ENCODE measurements at places on chromosomes 5 and 9. TPM values are rescaled to one million over a fixed set of nuclear protein-coding genes. Genes with fewer than 3 reads are reported as not detected.

GDNF gene
- 0.30 TPM for total RNA-seq

RUSC2 gene
- 44.5 TPM for total RNA-seq

RELL2 gene
- 0.70 TPM for total RNA-seq

- no peak for DNase-seq
These were observed 101.3 kb downstream of the NUDT12 start for GRCh38 chr5:103461243-103461642.

DNA sequence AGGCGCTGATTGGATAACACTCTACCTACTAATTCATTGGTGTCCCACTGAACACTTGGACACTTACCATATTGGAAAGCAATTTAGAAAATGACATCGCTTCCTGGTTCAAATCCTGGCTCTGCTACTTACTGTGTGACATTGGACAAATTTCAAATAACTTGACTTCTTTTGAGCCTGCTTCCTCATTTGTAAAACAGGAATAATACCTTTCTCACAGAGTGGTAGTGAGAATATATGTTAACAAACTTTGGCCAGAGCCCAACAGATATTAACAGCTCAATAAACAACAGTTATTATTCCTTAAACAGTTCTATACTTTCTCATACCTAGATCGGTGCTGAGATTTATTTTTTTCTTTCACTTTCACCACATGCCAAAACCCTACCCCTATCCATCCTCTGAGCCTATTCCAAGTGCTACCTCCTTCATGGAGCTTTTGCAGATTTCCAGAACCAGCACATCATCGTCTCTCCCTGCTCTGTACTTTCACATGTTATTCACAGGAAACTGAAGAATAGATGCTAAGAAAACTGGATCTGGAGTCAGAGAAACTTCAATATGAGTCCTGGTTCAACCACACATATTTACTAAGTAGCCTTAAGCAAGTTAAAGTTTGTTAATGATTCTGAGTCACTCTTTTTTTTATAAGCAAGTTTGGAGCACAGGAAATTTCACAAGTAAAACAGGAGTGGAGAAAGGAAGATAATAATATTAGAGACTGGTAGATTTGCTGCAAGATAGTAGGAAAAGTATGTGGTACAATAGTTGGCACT lies 92.3 kb downstream of the STRBP start:
- DNase-seq, result no peak

- no peak for DNase-seq
These were observed 2.1 kb downstream of the C9orf78 start for GRCh38 chr9:129832982-129833381.

DNA sequence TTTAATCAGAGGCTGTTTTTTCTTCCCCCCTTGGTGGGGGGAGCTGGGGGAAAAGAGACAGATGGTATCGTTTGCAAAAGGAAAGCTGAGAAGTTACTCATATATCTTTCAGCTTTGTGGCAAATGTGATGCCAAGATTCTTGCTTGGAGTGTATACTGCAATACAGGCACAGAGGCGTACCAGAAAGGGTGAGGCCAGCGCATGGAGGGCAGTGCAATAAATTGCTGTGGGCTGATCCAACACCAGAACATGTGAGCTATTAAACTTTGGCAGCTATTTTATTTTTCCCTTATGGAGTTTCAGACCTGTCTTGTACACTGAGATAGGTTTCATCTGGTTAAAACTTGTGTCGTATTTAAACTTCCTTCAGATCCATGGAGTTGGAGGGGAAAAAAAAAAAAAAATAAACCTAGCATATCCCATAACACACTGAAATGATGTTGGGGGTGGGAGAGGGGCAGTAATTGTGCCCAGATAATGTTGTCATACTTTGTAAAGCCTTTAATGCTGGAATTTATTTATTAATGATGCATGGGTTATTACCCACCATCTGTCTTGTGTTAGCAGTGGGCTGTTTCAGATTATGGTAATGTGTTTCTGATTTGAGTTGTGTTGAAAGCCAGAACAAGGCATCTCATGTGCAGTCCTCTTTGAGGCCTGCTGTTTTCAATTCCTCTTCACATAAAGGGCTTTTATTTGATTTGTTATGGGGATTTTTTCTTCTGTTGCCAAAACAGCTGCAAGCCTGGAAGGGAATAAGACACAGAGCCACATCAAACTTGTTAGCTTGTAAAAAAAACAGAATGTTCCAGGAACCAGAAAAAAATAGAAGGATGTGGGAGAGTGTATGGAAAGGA lies 891.3 kb downstream of the TLE1 start:
- no peak for DNase-seq

KIF4B gene
- 0.13 TPM for total RNA-seq

GABRA6 gene
- not detected for total RNA-seq

GDF9 gene
- 0.43 TPM for total RNA-seq

PDE8B gene
- total RNA-seq, result 5.7 TPM

DNA sequence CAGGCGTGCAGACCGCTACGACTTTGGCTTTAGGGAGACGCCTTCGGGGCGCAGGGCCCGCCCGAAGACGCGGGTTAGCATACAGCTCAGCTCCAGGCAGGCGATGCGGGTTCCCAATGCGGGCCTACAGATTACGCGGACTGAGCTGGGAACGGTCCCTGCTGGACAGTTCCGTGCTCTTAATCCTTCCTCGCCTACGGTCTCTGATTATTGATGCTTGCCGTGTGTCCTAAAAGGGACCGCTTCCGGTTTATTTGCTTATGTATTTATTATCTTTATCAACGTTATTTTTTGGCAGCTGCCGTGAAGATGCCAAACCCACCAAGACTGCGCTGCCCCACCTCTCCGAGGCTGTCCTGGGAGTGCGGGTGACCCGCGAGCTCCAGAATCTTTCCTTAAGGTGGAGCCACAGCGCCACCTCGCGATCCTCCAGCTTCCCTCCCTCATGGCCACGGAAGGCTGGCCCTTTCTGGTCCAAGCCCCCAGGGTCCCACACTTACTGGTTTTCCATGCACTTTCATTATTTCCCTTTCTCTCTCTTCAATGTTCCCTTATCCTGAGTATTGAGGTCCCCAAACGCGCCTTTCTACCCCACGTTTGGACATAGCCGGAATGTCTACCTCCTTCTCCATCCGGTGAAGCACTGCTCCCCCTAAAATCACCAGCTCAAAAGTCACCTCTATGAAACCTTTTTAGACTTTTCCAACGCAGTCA lies 7.0 kb upstream of the EBF1 start:
- peak; percentile 89 for DNase-seq

GMCL2 gene
- not detected for total RNA-seq

DNA sequence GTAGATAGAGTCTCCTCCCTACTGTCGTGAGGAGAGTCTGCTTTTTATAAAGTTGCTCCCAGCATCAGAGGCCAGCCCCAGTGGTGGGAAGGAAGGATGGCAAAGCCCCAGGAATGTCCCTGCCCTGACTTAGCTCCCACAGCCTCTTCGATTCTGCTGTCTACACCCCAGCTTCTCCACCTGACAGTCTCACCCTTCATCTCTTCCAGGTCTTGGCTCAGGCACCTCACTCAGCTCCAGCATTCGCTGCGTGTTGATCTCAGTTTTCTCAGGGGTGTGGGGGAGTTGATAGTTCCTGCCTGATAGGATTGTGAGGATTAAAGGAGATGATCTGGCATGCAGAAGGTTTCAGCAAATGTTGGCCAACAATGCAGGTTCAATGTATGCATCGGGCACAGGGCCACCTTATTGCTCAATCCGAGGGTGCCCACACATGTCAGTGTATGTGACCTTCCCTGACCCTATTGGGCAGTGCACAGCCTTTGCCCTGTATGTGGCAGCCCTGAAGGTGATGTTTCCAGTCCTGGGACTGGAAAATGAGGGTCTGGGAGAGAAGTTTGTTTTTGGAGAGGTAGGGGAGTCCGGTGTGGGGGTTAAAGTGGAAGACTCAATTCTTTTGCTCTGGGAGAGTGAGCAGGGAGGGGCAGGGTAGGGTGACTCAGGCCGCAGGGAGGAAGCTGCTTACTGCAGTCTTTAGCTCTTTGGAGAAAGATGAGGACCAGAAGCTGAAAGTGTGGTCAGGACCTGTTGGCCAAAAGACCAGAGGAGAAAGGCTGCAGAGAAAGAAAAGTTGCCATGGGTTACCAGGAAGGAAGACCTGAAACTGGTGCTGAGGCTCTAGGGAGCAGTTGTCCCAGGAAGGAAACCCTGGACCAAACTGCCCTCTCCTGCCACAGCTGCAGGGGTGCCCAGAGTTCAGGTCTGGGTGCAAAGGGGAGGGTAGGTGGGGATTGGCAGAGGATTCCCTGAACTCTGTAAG lies 153.2 kb downstream of the MACROH2A1 start:
- DNase-seq, result no peak

GRCh38 chr5:54458221-54458620 lies 2.7 kb downstream of the HSPB3 start:
- no peak for DNase-seq

DNA sequence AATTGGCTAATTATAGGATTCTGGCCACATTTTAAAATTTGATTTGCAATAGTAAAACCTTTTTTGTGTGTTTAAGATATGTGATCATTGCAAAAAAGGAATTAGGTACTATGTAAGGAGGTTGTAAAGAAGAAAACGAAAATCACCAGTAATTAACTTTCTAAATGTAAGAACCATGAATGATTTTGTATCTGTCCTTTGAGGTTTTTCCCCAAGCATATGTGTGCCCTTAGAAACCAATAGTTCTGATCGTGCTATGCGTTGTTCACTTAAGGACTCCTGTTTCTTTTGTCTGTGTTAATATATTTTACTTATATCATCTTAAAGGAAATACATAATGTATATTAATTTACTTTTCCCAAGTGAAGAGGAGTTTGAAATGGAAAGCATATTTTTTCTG lies 410.2 kb downstream of the PSAT1 start:
- DNase-seq, result no peak

PCDHB6 gene
- 0.57 TPM for total RNA-seq

GRCh38 chr5:178786859-178787499 lies 56.5 kb upstream of the ZNF354A start:
- DNase-seq, result peak; percentile 27

- DNase-seq, result no peak
These were observed 47.2 kb downstream of the RAB24 start for GRCh38 chr5:177256296-177256695.

SKIC3 gene
- total RNA-seq, result 70.7 TPM

DNA sequence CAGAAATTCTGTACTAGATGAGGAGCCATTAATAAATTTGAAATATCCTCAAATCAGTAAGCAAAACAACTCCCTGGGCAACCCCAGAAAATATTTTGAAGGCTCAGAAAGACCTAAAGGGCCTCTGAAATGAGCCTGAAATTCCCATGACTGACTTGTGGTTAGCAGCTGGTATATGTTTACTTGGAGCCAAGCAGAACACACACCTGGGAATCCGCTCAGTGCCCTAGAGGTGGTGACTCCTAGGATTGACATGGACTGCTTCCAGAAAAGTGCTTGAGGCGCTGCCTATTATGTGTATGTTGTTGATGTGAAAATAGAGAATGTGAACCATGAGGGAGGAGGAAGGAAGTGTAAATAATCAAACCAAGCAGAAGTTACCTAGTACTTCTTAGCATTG lies 14.7 kb downstream of the RFK start:
- DNase-seq, result no peak

DNA sequence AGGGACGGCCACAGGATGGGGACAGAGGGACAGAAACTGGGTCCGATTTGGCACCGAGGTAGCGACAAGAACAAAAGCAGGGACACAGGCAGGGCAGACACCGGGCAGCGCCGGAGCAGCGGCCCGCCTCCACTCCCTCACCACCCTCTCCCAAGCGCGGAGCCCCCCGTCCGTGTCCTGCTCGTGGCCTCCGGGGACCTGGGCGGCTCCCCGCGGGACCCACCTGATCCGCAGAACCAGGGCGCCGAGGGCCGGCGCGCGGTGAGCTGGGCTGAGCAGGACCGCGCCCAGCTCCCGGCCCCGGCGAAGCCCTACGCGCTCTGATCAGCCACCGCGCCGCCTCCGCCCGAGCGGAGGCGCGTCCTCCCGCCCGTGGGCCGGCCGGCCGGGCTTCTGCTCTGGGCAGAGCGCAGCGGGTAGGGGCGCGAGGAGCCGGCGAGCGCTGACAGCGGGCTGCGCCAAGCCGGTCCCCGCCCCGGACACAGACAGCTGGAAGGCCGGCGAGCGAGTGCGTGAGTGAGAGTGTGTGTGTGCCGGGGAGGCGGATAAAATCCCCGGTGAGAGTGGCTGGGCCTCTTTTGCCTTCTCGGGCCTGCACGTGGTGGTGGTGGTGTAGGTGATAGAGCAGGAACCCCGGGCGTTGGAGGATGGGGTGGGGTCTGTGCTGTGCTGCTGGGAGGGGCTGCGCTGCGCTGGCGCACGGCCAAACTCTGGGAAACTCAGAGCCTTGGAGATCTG lies at the start of gene GGTA1:
Gene GGTA1 (minus strand): TSS at position 418 of the 738 bp plus-strand sequence. CDS start 31,922 bp downstream, outside the sequence.
- DNase-seq, result peak; percentile 84

MEF2C gene
- total RNA-seq, result 64.6 TPM

- no peak for DNase-seq
These were observed 68.3 kb downstream of the ADAMTS2 start for GRCh38 chr5:179276838-179277395.

UBE2R2 gene
- 38.8 TPM for total RNA-seq

- no peak for DNase-seq
These were observed 67.8 kb downstream of the NIPSNAP3B start for GRCh38 chr9:104831681-104832080.

NUDT12 gene
- 11.4 TPM for total RNA-seq

IL5 gene
- not detected for total RNA-seq

- no peak for DNase-seq
These were observed 48.6 kb upstream of the PTPRD start for GRCh38 chr9:10661376-10661775.

CFAP77 gene
- total RNA-seq, result 1.2 TPM

- DNase-seq, result no peak
These were observed 65.5 kb downstream of the INSYN2B start for GRCh38 chr5:169914766-169915165.

DNA sequence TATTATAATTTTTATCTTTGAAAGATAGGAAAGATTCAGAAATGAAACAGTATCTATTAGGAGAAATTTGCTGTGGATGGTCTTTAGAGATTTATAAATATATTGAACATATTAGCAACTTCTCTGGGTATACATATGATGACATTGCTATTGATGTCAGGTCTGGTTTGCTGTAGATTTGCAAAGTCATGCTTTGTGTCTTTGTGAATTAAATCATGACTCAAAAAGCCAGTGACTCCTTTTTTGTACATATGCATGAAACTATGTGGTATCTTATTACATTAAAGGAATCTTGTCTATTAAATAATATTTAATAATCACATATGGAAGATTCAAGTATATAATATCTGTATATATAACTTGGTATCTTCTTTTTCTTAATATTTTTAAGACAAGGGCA lies 141.9 kb downstream of the ST8SIA4 start:
- DNase-seq, result no peak

GRCh38 chr9:91376239-91376638 lies 14.5 kb upstream of the AUH start:
- no peak for DNase-seq

SPATA31E1 gene
- total RNA-seq, result not detected

Measured in cardiac septum (tissue), 1 donor.